ENCODE measurements at places on chromosomes 4 and X.
A peak's percentile ranks its signal among the peaks of the same experiment; 100 is the strongest.

- DNase-seq: no peak
Observed at GRCh38 chrX:25048178-25048577, 32.4 kb upstream of the ARX start.

DNA sequence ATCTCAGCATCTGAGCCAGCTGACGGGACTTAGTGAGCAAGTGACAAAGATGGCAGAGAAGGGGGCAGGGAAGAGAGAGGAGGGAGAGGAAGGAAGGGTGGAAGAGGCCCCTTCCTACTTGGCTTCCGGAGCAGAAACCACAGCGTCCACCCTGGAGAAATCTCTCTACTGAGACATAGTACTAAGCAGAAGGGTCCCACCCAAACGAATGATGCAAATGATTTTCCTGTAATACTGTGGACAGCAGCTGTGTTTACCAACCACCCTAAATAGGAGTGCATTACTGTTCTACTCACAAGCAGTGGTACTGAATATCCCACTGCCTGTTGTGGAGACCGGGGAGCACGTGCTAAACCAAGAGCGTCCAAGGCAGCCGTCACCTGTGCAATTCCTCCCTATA, 29.4 kb downstream of the DTHD1 start:
- DNase-seq: peak; percentile 50

DNA sequence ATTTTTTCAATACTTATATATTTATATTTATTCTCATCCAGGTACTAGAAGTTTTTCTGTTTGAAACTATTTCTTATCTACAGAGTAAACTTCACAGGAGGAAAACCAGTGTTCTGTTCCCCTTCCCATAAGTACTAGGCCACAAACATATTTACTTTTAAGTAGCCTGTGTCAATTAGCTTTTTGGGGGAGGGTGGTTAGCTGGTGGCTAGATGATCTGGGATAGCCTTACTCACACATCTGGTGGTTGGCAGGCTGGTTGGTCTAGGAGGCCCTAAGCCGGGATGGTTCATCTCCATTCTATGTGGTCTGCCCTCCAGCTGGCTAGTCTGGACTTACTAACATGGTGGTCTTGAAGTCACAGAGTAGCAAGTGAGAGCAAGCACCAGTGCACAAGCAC, 6.2 kb downstream of the JADE3 start:
- DNase-seq: no peak

DNA sequence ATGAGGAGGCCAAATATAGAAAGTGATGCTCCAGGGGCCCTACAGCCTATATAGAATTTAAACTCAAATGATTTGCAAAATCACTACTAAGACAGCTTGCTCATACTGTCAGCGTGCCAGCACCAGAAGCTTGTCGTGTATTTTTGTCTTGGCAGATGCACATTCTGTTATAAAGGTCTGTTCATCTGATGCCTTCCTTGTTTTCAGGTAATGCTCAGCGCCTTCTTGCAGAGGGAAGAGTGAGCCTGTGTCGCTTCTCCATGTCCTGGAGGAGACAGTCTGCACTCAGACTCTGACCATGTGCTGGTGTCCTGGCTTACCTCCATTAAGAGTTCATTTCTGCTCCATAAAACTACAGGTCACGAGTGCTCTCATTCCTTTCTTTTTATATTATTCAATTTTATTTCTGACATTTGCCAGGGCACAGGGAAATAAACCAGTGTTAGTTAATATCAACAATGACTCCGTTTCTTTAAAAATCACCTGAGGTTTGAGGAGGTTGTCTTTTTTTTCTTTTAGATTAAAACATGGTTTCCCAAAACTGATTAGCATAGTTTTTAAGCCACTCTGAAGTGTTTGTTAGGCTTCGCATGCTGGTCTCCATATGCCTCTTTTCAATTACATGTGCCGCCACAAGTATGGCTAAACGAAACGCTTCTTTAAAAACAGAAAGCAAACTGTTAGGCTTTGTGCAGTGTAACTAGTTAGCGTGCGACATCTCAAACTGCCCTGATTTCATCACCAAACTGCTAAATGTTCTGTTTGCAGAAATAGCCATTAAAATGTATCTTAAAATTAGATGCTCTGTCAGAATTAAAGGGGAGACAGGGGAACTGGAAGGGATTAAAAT, 215.2 kb upstream of the GK2 start:
- no peak for DNase-seq

DNA sequence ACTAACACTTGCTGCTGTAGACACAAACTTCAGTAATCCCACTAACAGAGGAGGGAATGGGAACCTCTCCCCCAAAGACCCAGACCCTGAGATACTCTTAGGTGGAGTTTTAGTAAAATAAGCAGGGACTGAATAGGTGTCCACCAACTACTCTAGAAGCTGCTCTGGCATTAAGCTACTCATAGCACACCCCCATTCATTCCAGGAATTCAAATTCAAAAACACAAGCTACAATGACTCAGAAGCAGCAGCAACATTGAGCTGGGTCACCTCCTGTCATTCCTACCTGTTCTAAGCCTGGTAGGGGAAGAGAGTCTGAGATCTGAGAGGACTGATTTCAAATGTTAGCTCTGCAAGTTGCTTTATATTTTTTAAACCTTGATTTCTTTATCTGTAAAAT, 135.4 kb upstream of the FRMPD4 start:
- DNase-seq: no peak

- DNase-seq: no peak
Observed at GRCh38 chr4:183157215-183157614, 58.2 kb downstream of the WWC2 start.

DNA sequence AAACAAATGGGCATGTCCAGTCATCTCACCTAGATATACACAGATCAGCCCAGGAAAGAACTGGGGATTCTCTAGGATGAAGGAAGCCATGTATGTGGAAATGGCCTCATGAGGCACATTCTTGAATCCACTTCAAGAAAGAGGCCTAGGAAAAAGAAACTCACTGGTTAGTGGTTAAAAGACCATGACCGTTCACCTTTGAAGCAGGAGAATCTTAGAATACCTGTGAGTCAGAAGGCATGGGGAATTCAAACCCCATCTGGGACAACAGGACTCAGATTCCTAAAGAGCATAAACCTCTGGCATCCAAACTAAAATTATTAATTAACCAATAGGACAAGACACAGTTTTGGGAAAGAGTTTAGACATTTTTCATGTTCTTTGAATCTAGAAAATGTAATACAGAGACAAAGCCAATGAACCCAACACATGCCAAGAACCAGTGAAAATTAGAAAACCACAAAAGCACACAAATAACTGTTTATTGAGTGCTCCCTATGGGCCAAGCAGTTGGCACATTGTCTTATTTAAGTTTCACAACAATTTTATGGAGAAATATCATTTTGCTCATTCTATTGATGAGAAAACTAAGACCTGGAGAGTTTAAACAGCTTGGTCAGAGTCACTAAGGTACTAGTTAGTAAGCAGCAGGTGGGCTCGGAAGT, 97.5 kb downstream of the NPNT start:
- DNase-seq: no peak

GRCh38 chr4:32858361-32858760, 2138.2 kb downstream of the PCDH7 start:
- DNase-seq: no peak

GRCh38 chr4:185796176-185796575, 15.8 kb downstream of the SORBS2 start:
- no peak for DNase-seq

GRCh38 chrX:46582966-46583365, 9.4 kb downstream of the CHST7 start:
- no peak for DNase-seq

Measured in CD4-positive, alpha-beta T cell treated with Interleukin-1 beta for 1 hour (primary cell).